H4 (cell line): ENCODE measurements at places on chromosomes 5 and 9. TPM values are rescaled to one million over a fixed set of nuclear protein-coding genes. Genes with fewer than 3 reads are reported as not detected.

MFAP3 gene
- total RNA-seq: 56.8 and 61.2 TPM in 2 replicates

ADAMTS12 gene
- total RNA-seq: 11.6 and 14.7 TPM in 2 replicates

COL15A1 gene
- 1.6 and 1.8 TPM in 2 replicates for total RNA-seq

FOXD4L3 gene
- total RNA-seq: not detected in 2 replicates

WNK2 gene
- 0.02 TPM in 1 of 2 replicates, not detected in the other for total RNA-seq
